ENCODE measurements at places on chromosomes 3 and 15.

- no peak for DNase-seq
Observed at GRCh38 chr3:141353652-141354495, 14.4 kb upstream of the ZBTB38 start.

- DNase-seq: no peak
Observed at GRCh38 chr3:184377882-184378445, at the start of gene THPO. Gene THPO, minus strand, starts transcription at chr3:184378207. Its CDS starts 1,948 bp downstream, at chr3:184376259.

DNA sequence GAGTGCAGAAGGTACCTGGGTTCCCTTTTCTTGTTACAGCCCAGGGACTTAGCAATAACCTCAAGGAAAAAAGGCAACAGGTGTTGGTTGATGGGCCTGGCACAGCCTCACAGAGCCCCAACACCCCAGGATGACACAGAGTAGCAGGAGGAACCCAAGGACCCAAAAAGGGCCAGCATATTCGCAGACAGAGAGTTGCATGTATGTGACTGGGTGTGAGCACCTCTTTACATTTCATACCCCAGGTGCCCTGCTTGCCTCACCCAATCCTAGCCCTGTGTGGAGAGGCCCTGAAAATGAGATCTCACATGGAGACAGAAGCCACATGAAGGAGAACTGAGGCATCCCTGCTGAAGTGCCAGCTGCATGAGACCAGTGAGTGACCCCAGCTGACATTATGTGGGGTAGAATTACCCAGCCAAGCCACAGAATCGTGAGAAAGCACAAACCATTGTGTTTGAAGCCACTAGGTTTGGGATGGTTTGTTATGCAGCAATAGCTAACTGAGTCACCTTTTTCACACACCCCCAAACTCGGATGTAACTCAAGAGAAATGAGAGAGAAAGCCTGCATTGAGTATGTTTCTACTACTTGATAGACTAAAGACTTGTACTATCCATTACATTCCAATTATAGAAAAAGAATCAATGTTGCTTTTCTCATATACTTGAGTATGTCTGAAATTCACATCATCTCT, 26.2 kb upstream of the HHATL start:
- no peak for DNase-seq

DNA sequence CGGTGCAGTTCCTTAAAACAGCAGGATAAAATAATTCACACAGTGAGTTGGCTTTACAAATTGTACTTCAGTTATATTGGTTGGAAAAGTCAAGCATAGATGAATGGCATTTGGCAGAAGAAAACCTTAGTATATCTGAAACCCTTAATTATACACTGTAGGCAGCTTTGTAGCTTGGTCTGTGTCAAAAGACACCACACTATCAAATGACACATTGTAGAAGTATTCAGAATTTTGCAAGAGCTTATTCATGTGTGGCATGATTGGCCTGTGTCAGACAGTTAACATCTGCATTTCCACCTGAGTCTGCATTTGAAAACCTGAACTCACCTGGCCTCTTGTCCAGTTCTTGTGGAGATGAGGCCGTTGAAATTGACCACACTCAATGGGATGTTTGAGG, 13.8 kb downstream of the TMEM266 start:
- DNase-seq: peak; percentile 43

GRCh38 chr3:69085833-69086722, 1.3 kb downstream of the ARL6IP5 start:
- DNase-seq: peak; percentile 53

GRCh38 chr3:117480972-117481371, 771.4 kb downstream of the TUSC7 start:
- no peak for DNase-seq

GRCh38 chr3:139248593-139249255, 95.1 kb upstream of the MRPS22 start:
- no peak for DNase-seq

GRCh38 chr3:50158530-50159146, 3.5 kb downstream of the SEMA3F start:
- no peak for DNase-seq

DNA sequence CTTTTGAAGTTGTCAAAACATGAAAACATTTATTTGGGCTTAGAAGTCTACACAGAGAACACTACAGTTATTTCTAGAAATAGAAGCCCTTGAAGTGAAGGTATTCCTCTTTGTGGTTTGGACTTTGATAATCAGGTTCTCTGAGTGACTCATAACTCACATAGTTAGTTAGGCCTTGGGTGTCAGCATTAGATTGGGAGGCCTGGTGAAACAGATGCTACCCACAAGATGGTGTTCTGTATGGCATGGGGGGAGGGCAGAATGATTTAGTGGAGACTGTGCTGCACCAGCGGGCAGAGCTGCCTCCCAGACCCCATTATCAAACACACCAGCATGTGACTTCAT, 108.9 kb upstream of the ETV5 start:
- peak; percentile 93 for DNase-seq

DNA sequence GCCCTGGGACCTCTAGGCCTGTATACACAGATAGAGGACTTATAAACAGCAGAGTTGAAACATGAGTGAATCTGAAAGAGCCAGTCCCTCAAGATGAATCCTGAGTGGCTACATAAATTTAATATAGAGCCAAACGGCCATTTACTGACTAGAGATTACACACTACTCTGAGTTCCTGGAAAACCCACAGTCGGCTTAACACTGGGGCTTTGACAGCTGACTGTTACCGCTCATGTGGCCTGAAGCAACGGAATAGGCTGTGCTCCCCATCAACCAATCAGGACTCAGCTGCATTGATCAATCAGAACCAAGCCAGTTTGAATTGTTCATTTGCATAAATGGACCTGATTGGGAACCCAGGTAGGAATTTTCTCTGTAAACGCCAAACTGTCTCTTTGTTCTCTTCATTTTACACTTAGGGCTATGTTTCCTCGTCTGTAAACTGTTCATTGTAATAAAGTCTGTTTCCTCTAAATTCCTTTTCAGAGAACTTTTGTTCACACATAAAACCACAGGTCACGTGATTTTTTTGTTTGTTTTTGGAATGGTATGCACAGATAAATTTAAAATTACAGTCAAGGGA, 40.5 kb downstream of the CCNL1 start:
- DNase-seq: no peak

- DNase-seq: no peak
Observed at GRCh38 chr3:112860898-112861297, 14.2 kb upstream of the CD200R1L start.

DNA sequence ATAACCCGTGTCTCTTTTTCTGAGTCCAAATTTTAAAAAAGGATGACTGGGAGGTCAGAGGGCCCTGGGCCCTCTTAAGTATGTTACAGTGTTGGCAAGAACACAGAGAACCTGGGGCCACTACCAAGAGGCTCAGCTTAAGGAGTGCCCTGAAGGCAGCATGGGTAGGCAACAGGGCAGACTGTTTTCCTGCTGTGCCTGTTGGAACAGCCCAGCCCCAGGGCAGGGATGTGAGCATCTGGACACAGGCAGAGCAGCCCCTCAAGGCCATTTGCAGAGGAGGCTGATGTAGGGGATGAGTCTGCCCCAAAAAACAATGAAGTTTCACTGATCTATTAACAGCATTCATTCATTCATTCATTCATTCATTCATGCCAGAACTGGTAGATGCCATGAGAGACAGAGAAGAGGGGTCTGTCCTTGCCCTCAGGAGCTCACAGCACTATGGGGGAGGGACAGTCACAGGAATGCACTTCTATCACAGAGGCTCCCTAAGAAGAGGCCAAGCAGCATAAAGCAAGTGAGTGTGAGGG, 2.2 kb upstream of the LTF start:
- DNase-seq: no peak

GRCh38 chr15:70198441-70199123, 100.9 kb upstream of the TLE3 start:
- no peak for DNase-seq

- DNase-seq: no peak
Observed at GRCh38 chr3:64332459-64333350, 107.4 kb upstream of the PRICKLE2 start.

DNA sequence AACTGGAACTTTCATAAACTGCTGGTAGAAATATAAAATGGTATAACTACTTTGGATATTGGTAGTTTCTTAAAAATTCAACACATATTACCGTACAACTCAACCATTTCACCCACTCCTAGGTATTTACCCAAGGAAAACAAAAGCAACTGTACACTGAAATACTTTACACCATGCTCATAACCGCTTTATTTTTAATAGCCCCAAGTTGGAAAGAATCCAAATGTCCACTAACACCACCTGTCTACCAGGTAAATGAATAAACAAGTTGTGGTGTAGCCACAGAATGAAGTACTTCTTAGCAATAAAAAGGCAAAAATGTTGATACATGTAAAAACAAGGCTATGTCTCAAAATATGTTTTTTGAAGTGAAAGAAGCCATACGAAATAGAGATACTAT, 215.9 kb upstream of the PEX5L start:
- peak; percentile 41 for DNase-seq

DNA sequence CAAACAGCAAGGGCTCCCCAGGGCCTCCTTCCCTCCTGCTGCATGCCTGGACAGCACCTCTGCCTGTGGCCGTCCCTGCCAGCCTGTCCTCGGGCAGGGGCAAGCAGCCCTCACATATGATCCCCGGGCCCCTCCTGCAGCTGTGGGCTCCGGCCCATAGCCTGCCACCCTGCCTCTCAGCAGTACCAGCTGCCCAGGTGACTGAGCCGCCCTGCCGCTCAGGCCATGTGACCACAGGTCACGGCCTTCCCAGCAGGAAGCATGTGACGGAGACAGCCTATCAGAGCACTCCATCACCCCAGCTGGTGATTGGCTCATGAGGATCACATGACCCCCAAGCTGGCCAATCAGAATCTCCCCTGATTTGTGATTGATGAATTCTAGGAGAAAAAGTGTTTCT, 23.9 kb downstream of the ALDH1L1 start:
- peak; percentile 14 for DNase-seq

DNA sequence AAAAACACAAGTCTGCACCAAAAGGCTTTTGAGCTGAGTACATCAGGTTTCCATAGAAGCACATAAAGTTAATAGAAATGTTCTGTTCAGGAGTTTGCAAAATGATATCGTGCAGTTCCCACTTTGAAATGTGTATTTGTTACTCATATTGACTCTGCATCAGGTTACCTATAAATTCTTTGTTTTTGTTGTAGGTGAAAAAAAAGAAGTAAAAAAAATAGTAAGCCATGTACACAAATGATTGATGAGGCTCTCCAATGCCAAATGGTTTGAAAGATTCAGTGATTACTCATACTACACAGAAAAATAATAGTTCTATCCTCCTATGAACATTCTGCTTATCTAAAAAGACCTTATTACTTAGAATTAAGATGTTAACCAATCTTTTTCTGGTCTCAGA, 287.3 kb upstream of the MME start:
- no peak for DNase-seq

DNA sequence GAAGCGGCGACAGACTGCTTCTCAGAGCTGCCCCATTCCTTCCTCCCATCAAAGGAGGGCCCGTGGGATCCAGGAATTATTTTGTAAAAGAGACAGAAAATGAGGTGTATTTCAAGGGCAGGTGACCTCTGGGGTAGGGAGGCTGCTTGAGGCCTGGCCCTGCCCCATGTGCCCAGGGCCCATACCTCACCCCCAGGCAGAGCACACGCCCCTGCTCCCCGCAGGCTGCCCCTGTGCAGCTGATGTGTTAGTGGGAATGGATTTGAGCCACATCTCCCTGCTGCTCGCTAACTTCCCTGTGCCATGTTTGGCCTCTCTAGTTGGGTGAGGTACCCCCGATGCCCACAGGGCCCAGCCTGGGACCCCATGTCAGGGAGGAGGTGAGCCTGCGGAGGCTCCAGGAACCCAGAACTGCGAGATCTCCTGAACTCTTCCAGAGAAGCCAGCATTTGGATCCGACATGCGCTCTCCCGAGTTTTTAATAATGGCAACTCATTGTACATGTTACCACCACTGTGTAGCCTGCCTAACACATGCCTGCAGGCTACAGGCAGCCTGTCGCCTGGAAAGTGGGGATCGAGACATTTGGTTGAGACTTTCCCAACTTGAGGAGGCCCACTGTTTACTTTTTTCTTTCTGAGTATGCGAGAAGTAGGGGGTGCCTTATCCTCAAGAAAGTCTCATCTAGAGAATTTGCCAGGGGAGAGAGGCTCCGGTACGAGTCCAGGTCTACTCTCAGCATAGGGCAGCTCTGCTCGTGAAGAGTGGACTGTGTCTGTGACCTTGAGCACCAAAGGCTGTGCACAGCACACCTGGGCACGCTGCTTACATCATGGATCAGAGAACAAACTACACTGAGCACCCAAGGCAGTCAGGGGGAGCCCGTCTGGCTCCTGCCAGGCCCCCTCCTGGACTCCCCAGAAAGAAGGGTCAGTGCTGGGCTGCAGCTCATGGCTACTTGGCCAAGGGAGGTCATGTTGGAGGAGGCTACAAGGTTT, 36.1 kb downstream of the PCSK6 start:
- no peak for DNase-seq

- no peak for DNase-seq
Observed at GRCh38 chr3:122758877-122759560, 34.6 kb downstream of the HSPBAP1 start.

- no peak for DNase-seq
Observed at GRCh38 chr3:30835667-30836066, 58.8 kb downstream of the GADL1 start.

- no peak for DNase-seq
Observed at GRCh38 chr3:195210266-195210973, 60.5 kb downstream of the XXYLT1 start.
